ENCODE measurements at places on chromosomes 4 and X. TPM values are rescaled to one million over a fixed set of nuclear protein-coding genes. Genes with fewer than 3 reads are reported as not detected.

IBSP gene
- not detected for total RNA-seq

CXCL8 gene
- 0.82 TPM for total RNA-seq

GPR119 gene
- total RNA-seq: not detected

CFAP47 gene
- total RNA-seq: 0.05 TPM

STOX2 gene
- 10.6 TPM for total RNA-seq

BEND4 gene
- 0.03 TPM for total RNA-seq

MAGEA10 gene
- total RNA-seq: not detected

ABCB7 gene
- total RNA-seq: 30.7 TPM

DNA sequence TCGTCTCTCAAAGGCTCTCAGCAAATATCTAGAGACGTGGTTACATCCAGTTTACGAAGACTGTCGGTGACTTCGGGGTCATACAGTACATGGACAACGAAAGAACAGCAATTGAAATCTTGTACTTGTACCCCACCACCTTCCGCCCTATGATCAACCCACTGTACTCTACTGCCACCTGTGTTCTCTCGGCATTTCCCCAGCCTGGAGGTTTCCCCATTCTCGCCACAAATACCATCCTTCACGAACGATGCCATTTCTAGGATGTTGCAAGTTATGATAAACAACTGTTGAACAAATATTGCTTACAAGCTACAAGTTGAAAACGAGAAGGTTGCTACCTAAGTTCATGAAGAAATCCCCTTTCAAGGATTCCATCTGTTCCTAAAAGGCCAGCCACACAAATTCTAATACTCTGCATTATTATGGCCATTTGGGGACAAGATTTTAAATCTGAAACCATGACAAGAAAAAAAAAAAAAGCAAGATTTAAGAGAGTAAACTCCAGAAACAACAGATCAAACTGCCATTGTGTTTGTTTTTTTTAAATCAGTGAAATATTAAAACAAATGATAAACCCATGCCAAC is 1.6 kb downstream of the APBB2 start:
- peak overlapping the region; percentile 77 for H3K27ac ChIP-seq
- no peaks in the 10 kb centered on the region for H3K27me3 ChIP-seq
- DNase-seq: peak; percentile 69
- peaks cover 4% of the 10 kb centered on the region for H3K36me3 ChIP-seq
- H3K4me1 ChIP-seq: peaks cover 37% of the 10 kb centered on the region

DNA sequence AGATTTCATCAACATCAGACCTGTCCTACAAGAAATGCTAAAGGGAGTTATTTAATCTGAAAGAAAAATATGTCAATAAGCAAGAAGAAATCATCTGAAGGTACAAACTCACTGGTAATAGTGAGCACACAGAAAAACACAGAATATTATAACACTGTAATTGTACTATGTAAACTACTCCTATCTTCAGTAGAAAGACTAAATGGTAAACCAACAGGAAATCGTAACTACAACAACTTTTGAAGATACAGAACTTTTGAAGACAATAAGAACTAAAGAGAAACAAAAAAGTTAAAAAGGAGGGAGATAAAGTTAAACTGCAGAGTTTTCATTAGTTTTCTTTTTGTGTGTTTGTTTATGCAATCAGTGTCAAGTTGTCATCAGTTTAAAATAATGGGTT is 12.4 kb downstream of the MED14 start:
- no peak overlapping the region for H3K27ac ChIP-seq
- no peak for DNase-seq
- H3K4me3 ChIP-seq: no peak overlapping the region

DNA sequence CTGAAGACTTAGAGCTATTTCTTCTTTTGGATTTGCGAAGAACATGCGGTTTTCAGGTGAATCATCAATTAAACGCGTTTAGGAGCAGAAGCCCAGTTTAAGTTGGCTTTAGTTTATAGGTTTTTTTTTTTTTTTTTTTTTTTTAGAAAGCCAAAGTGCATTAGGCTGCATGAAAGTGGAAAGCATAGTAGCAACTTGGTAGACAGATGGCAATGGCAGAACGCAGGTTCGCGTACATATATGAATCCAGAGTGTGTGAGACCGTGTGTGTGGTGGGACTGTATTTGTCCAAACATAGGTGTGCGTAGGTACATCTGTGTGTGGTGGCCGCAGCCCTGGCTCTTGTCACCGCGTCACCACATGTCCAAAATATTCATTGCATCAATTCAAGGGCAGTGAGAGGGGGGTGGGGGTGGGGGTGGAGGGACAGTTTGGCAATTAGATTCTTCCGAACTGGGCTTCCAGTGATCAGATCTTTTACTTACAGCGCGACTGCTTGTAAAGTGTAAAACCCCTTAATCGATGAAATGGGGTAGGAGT is 901 bp downstream of the JADE1 start:
- H3K27ac ChIP-seq: peak overlapping the region; percentile 92
- H3K4me3 ChIP-seq: peak overlapping the region; percentile 66
- no peaks in the 10 kb centered on the region for H3K27me3 ChIP-seq
- no peak for DNase-seq
- H3K36me3 ChIP-seq: no peaks in the 10 kb centered on the region

DNA sequence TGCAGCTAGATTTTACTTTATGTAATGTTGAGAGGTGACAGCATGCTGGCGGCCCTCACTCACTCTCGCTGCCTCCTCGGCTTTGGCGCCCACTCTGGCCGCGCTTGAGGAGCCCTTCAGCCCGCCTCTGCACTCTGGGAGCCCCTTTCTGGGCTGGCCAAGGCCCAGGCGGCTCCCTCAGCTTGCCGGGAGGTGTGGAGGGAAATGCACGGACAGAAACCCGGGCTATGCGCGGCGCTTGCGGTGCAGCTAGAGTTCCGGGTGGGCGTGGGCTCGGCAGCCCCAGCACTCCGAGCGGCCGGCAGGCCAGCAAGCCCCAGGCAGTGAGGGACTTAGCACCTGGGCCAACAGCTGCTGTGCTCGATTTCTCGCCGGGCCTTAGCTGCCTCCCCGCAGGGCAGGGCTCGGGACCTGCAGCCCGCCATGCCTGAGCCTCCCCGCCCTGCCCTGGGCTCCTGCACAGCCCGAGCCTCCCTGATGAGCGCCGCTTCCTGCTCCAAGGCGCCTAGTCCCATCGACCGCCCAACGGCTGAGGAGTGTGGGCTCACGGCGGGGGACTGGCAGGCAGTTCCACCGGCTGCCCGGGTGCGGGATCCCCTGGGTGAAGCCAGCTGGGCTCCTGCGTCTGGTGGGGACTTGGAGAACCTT is 128.7 kb downstream of the GASK1B start:
- H3K27me3 ChIP-seq: no peaks in the 10 kb centered on the region
- no peaks in the 10 kb centered on the region for H3K4me1 ChIP-seq
- DNase-seq: no peak
- H3K36me3 ChIP-seq: no peaks in the 10 kb centered on the region
- H3K27ac ChIP-seq: no peak overlapping the region

- H3K4me1 ChIP-seq: no peaks in the 10 kb centered on the region
- no peaks in the 10 kb centered on the region for H3K36me3 ChIP-seq
- H3K4me3 ChIP-seq: no peak overlapping the region
- DNase-seq: no peak
- H3K27ac ChIP-seq: no peak overlapping the region
Observed at GRCh38 chr4:151888367-151888866, 127.6 kb upstream of the GATB start.

DNA sequence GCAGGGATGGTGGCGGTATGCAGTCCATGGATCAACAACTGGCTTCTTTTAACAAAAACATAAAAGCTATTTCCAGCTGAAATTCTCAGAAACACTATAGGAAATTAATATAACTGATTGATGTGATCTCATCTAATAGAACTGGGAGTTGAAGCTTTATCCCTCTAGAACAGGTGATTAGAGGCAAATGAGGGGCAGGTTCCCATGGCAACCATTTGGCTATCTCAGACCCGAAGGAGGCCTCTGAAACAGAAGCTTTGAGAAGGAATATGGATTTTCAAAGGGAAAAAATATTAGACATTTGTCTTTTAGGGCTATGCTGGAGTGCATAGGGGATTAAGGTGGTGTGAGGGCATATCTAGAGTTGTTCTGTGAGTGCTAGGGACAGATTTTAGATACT is 50.0 kb downstream of the IGSF1 start:
- H3K36me3 ChIP-seq: no peaks in the 10 kb centered on the region
- DNase-seq: no peak
- H3K4me3 ChIP-seq: no peak overlapping the region
- H3K4me1 ChIP-seq: no peaks in the 10 kb centered on the region
- no peak overlapping the region for H3K27ac ChIP-seq

- no peak for DNase-seq
- no peaks in the 10 kb centered on the region for H3K4me1 ChIP-seq
- H3K36me3 ChIP-seq: no peaks in the 10 kb centered on the region
- H3K4me3 ChIP-seq: no peak overlapping the region
- no peaks in the 10 kb centered on the region for H3K27me3 ChIP-seq
- H3K27ac ChIP-seq: no peak overlapping the region
Observed at GRCh38 chrX:148784856-148785255, 284.4 kb downstream of the AFF2 start.

DNA sequence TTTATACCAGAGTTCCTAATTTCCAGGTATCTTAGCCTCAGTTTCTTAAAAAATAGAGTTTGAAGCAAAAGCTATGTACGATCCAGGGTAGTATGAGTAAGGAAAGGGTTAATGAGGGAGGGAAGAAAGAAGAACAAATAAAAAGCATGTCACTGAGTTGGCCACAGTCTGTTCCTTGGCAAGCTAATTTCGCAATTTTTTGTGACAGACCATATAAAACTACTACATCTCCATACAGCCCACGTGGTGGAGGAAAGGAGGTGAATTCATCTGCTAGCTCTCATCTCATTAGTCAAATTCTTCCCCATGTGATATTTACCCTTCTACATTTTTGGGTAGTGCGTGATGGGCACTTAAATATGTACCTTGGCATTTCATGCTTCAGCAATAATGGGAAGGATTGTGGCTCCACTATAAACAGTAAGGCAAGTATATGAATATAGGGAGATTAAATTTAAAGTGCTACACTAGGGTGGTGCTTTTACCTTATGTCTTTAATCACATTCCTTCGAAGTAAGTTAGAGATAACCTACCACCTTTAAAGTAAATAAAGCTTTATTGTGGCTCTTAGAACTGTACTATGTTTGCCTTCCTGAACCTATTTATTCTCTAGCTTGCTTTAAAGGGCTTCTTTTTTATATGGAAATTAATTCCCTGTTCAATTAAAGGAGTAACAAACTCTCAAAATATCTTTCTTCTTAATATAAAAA is 102.1 kb upstream of the VAMP7 start:
- no peaks in the 10 kb centered on the region for H3K36me3 ChIP-seq
- no peak overlapping the region for H3K4me3 ChIP-seq
- H3K27ac ChIP-seq: no peak overlapping the region
- no peaks in the 10 kb centered on the region for H3K4me1 ChIP-seq

- DNase-seq: no peak
- no peaks in the 10 kb centered on the region for H3K27me3 ChIP-seq
- H3K27ac ChIP-seq: no peak overlapping the region
- no peak overlapping the region for H3K4me3 ChIP-seq
- no peaks in the 10 kb centered on the region for H3K36me3 ChIP-seq
- H3K4me1 ChIP-seq: no peaks in the 10 kb centered on the region
Observed at GRCh38 chr4:1511441-1512041, 105.3 kb upstream of the NKX1-1 start.

DNA sequence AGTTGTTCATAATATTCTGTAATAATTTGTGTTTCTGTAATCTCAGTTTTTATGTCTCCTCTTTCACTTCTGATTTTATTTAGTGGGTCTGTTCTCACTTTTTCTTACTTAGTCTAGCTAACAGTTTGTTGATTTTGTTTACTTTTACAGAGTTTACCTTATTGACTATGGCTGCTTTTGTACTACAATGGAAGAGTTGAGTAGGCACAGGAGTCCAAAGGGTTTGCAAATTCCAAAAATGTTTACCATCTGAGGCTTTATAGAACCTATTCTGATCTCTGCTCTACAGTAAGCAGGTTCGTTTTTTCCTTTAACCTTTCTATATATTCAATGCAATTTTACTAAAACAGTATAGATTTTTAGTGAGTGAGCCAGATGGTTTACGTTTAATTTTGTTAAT is 55.1 kb downstream of the UGT2B17 start:
- no peaks in the 10 kb centered on the region for H3K27me3 ChIP-seq
- no peaks in the 10 kb centered on the region for H3K36me3 ChIP-seq
- no peak overlapping the region for H3K27ac ChIP-seq
- no peak overlapping the region for H3K4me3 ChIP-seq
- H3K4me1 ChIP-seq: no peaks in the 10 kb centered on the region
- DNase-seq: no peak

- no peak for DNase-seq
- H3K27me3 ChIP-seq: no peaks in the 10 kb centered on the region
- H3K36me3 ChIP-seq: no peaks in the 10 kb centered on the region
- H3K4me3 ChIP-seq: no peak overlapping the region
Observed at GRCh38 chrX:45712067-45712466, 511.4 kb upstream of the DIPK2B start.

GRCh38 chrX:36640232-36640631 is 367.9 kb upstream of the FAM47C start:
- DNase-seq: no peak
- H3K27ac ChIP-seq: no peak overlapping the region
- H3K4me1 ChIP-seq: no peaks in the 10 kb centered on the region
- H3K36me3 ChIP-seq: no peaks in the 10 kb centered on the region
- H3K27me3 ChIP-seq: no peaks in the 10 kb centered on the region
- H3K4me3 ChIP-seq: no peak overlapping the region

GRCh38 chr4:71607780-71608677 is 175.8 kb downstream of the GC start:
- DNase-seq: peak; percentile 35
- H3K4me3 ChIP-seq: no peak overlapping the region
- no peaks in the 10 kb centered on the region for H3K36me3 ChIP-seq
- no peaks in the 10 kb centered on the region for H3K4me1 ChIP-seq
- no peak overlapping the region for H3K27ac ChIP-seq

GRCh38 chr4:47010912-47011446 is 17.6 kb upstream of the GABRA4 start:
- no peak for DNase-seq
- H3K36me3 ChIP-seq: no peaks in the 10 kb centered on the region
- H3K4me3 ChIP-seq: no peak overlapping the region
- no peaks in the 10 kb centered on the region for H3K4me1 ChIP-seq
- no peaks in the 10 kb centered on the region for H3K27me3 ChIP-seq

- H3K27me3 ChIP-seq: no peaks in the 10 kb centered on the region
- no peak for DNase-seq
- no peaks in the 10 kb centered on the region for H3K36me3 ChIP-seq
- peak overlapping the region; percentile 36 for H3K4me3 ChIP-seq
- peak overlapping the region; percentile 96 for H3K27ac ChIP-seq
- peaks cover 34% of the 10 kb centered on the region for H3K4me1 ChIP-seq
Observed at GRCh38 chr4:123555233-123555806, 158.7 kb downstream of the SPRY1 start.

DNA sequence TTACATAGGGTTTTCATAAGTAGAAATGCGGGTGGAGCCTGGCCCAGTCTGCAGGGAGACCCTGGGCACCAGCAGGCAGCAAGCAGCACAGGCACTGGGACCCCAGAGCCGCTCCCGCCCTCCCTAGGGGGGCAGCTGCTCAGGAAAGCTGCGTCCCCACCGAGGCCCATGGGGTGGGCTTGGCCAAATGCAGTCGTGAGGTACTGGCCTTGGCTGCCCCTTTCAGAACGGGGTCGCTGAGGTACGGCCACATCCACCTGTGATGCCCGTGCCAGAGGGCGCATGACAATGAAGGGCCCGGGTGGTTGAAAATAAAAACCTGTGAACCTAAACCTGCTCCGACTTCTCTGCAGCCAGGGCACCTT is 16.7 kb downstream of the TMEM175 start:
- no peaks in the 10 kb centered on the region for H3K4me1 ChIP-seq
- no peak overlapping the region for H3K4me3 ChIP-seq
- no peaks in the 10 kb centered on the region for H3K27me3 ChIP-seq
- H3K27ac ChIP-seq: no peak overlapping the region
- H3K36me3 ChIP-seq: no peaks in the 10 kb centered on the region

GRCh38 chr4:97104006-97104405 is 1039.3 kb downstream of the STPG2 start:
- no peak overlapping the region for H3K27ac ChIP-seq
- H3K4me1 ChIP-seq: no peaks in the 10 kb centered on the region
- H3K4me3 ChIP-seq: no peak overlapping the region

Measured in Panc1 (cell line).